ENCODE measurements at places on chromosomes 3 and 15.

- DNase-seq = no peak
Observed at GRCh38 chr3:190580417-190580816, 66.5 kb downstream of the IL1RAP start.

DNA sequence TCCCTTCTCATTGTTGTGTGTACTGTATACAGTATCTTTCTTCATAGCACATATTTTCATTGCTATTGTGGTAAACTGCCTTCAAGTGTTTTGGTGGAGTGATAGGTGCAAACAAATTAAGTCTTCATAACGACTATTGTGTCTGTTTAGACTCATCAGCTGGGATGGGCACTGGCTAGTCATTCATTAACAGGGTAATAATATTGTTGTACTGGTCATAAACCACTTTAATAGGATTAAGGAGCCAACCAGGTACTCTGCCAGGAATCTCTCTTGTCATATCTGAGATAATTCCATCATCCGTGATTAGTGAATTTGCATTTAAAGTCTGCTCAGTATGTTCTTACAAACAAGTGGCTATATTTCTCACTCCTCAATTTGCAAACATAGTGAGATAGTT, 10.2 kb upstream of the TMEM45A start:
- DNase-seq = no peak

- DNase-seq = no peak
Observed at GRCh38 chr3:15820911-15821310, 23.1 kb upstream of the ANKRD28 start.

DNA sequence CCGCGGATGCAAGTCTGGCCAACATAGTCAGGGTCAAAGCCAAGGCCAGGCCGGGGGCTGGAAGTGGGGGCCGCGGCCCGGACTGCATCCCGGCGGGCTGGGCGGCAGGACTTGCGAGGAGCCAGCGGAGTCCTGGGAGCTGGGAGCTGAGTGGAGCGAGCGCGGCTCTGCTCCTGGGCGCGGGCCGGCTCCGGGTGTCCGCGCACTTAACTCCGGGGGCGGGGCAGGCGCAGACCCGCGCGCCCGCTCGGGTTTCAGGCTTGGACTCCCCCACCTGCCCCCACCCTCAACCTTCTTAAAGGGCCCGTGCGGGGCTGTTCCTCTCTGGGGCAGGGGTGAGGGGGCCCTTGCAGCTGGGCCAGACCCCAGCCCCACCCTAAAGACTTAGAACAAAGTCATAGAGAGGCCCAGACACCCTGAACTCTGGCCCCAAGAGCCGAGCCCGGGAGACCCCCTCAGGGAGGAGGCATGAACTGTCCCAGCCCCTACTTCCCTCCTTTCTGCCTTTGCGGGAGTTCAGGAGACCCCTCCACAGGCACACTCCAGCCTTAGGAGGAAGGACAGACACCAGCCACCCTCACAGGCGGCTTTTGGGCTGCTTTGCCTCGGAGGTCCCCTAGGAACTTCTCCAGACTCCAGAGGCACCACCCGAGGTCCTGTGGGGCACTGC, at the start of gene CSPG4:
Gene CSPG4 (minus strand): TSS at position 181 of the 670 bp plus-strand sequence. CDS start 93 bp downstream, at position 88.
- DNase-seq = peak; percentile 91

DNA sequence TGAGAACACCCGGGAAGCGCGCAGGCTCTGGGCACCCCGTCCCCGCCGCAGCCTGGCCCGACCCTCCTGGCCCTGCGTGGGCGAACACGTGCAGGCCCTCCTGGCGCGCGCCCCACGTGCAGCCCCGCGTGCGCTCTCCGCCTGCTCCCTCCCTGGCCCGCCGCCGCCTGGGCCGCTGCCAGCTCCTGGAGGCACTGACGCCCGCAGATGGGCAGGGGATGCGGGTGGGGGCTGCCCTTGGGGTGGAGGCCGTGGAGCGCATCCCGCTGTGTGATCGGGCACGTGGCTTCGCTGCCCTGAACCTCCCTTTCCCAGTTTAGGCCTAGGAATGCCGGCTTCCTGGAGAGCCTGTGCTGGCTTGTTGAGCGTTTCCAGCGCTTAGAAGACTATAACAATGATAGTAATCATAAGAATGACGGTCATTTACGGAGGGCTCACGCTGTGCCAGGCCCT, 104.6 kb upstream of the SLC6A6 start:
- peak; percentile 32 for DNase-seq

GRCh38 chr15:96252148-96252547, 78.4 kb upstream of the NR2F2 start:
- DNase-seq = no peak

GRCh38 chr3:50156549-50157493, 1.7 kb downstream of the SEMA3F start:
- peak; percentile 79 for DNase-seq

GRCh38 chr15:25242957-25243799, 195.6 kb downstream of the UBE3A start:
- DNase-seq = no peak

DNA sequence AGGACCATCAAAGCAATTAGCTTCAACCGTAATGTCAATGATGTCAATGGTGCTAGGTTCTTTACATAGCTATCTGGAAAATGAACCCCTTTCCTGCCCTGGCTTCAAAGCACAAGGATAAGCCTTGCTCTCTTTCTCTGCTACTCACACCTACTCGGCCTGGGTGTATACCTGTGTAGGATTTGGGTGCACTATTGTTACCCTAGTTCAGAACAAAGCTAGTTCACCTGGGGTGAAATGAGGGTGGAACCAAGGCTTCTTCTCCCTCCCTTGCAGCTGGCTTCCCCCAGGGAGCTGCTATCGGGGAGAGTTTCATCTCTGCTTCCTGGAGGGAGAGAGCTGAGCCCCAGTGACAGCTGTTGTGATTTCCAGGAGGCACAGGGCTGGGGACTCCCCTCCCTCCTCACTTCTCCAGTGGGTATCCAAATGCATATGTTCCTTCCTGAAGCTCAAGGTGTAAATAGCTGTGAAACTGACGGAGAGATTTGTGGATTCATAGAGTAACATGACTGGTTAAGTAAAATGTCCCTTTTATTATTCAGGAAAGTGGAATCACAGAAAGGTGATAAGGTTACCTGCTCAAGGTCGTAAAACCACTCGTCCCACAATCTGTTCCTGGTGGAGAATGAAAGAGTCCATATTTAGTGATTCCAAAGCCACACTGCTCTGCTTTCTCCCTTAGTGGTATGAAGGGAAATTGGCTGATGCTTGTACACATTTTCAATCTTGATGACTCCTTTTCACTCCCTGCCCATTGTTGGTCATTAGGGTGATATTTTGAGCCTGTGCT, 11.8 kb upstream of the C3orf70 start:
- DNase-seq = no peak

DNA sequence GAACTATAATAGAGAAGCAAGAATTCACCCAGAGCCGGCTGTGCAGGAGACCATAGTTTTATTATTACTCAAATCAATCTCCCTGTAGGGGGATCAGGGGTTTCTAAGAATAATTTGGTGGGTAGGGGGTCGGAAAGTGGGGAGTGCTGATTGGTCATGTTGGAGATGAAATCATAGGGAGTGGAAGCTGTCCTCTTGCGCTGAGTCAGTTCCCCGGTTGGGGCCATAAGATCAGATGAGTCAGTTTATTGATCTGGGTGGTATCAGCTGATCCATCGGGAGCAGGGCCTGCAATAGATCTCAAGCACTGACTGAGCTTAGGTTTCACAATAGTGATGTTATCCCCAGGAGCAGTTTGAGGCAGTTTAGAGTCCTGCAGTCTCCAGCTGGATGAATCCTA, 97.0 kb upstream of the SNRPN start:
- no peak for DNase-seq

DNA sequence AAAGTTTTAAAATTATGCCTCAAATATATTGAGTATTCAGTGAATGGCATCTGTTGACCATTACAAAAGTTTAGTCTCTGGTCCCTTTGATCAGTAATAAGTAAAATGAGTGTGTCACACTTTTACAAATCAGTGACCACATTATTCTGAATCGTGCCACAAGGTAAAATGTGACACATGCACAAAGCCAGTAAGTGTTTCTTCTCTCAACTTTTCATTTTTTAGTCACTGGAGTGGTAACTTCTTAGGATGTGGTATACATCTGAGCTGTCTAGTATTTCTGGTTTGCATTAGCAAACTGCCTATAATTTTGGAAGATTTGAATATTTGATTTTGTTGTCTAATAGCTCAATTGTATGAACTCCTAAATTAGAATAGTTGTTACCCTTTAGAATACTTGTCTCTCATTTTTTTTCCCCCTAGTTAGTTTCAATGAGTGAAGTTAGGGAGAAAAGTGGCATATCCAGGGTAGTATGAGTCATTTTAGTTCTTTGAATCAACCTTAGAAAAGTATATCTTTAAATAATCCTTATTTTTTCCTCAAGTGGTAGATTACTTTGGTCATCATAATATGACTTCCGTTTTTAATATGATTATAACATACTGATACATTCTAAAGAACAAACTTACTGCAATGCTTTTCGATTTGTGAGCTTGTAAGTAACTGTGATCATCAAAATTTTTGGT, 18.1 kb downstream of the DNAJC13 start:
- no peak for DNase-seq

- DNase-seq = no peak
Observed at GRCh38 chr15:60002528-60003218, 1.4 kb upstream of the FOXB1 start.

- peak; percentile 87 for DNase-seq
Observed at GRCh38 chr15:90885432-90886290, 1.4 kb downstream of the FES start.

GRCh38 chr3:56131974-56132590, 336.2 kb downstream of the ERC2 start:
- no peak for DNase-seq

DNA sequence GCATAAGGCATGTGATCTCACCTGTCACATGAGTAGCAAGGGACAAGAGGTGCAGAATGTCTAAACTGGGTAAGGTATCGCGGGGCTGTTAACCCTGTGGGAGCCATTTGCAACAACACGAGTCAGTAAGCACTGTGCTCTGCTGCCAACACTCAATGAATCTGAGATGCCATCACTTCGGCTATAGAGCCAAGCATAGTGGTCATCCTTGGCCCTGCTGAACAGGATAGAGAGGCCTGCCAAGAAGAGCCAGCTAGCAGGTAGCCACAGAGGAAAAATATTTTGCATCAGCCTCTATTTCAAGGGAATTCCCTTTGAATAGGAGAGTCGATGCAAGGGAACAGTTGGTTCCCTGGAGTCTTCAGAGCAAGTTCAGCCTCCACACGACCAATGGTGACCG, 137.8 kb downstream of the NTRK3 start:
- no peak for DNase-seq

GRCh38 chr3:180529778-180530177, 72.2 kb upstream of the TTC14 start:
- no peak for DNase-seq

GRCh38 chr15:52382647-52383046, 87.0 kb upstream of the MYO5C start:
- DNase-seq = no peak

DNA sequence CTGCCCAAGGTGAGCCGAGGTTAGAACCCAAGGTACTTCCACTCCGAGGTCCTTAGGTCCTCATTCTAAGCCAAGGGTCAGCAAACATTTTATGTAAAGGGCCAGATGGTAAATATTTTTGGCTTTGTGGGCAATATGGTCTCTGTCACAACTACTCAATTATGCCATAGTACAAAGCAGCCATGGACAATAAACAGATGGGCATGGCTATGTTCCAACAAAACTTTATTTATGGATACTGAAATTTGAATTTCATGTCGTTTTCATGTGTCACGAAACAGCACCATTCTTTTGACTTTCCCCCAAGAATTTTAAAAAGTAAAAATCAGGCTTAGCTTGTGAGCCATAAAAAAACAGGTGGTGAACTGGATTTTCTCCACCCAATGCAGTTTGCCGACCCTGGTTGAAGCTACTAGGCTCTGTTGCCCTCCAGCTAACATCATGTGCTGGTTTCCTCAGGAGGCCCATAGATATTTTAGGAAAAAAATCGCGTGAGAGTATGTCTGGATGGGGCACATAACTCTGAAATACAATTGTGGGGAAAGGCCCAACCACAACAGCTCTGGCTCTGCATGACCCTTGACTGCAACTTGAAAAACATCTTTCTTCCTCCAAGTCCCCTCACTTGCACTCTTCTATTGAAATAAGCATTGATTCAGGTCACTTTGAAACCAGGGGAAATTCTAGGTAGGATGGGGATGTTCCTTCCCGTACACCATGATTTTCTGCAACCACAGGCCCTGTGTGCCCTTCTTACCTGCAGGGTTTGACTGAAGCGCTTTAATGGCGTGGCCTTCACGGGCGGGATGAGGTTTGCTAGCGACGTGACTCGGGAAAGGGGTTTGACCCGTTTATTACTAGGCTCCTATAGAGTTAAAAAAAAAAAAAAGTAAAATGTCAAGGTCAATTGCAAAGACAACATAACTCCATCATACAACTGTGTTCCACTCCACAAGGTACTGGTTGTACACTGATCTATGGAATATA, 28.5 kb downstream of the ARHGEF3 start:
- DNase-seq = no peak

DNA sequence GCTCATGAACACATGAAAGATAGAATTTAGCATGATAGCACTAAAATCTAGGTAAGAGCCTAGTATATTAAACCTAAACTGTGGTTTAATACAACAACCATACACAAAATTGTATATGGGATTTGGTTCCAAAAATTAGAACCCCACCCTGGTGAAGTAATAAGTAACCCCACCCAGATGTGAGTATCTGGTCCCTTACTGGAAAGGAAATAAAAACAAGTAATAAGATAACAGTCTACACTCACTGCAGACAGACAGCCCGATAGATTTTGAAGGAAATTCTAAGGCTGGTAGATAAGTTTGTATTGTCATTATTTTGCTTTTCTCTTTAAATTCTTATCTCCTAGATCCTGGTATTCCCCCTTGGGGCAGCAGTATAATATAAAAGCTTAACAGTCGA, 184.9 kb downstream of the ZBTB20 start:
- DNase-seq = no peak

GRCh38 chr3:118991775-118992174, 42.9 kb downstream of the IGSF11 start:
- no peak for DNase-seq

DNA sequence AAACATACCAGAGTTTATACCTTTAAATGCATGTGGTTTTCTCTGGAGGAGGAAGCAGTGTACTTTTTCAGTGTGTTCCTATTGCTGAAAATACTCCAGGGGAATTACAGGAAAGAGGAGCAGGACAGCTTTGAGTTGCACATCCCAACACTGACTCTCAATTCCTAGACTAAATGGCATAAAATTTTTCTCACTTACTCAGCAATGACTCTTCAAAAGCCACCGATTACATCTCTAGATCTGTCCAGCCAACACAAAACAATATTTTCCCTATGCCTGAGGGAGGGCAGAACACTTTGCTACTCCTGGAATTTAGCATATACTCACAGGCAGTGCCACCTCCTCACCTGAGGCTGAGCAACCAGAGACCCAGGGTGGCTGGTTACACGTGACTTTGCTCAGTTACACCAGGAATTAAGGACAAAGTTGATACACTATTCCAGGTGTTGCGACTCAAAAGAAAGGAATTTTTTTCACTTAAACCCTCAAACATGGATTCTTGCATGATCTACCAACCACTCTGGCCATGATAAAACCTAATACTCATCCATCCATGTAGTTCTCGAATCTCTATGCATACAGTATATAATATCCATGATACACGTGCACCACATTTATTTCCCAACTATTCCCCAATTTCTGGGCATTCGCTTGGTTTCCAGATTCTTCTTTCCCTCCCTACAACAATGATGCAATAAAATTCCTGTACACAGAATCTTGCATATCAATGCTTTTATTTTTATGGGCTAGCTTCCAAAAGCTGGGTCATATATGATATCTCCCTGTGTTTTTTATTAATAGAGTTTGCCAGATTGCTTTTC, 194.6 kb downstream of the THRB start:
- no peak for DNase-seq

GRCh38 chr3:50581459-50581842, 12.1 kb downstream of the HEMK1 start:
- DNase-seq = no peak

All from right hindlimb (tissue), 1 donor.